ENCODE measurements at places on chromosomes 13 and 19.

DNA sequence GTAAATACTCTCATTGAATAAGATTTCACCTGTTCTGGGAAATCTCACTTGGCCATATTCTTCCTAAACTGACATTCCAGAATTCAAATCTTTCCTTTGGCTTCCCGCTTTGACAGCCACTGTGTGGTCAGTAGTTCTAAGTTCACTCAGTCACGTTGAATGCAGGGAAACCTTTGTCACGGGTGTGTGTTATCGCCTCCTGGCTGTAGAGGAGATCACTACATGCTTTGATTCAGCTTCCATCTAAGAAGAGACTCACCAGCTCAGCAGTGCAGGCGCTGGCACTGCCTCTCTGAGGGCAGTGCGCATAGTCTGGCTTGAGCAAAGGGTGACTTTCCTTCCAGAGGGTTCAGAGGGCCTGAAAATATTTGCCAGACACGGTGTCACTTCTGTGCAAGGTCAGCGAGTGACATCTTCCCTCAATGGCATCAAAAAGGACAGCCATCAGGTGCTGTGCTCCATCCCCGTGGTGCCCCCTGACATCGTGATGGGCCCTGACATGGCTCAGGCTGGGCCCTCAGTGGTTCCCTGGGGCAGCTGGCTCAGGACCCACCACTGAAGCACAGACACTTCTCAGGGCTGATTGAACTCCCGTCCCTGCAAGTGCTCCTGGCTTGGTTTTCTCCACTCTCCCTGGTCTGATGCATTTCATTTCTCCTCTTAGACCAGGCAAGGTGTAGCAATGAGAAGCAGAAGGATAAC lies 635.4 kb upstream of the ARGLU1 start:
- DNase-seq: no peak

- DNase-seq: no peak
Measured at GRCh38 chr13:21427741-21428140, 31.4 kb downstream of the ZDHHC20 start.

DNA sequence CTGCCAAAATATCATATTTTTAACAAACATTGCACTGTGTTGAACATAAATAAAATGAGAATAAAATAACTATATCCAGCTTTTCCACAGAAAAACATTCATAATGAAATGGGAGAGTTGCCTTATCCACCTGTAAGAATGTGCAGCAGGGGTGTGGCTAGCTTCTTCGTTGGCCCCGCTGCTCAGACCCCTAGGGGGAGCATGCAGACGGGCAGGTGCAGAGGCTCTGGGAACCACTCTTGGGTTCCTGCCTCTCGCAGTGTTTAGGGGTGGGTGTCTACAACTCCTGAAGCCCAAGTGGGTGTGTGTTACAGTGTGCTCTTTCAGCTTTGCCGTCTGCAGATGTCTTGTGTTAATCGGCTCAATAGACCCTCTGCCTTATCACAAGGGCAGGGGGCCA lies 121.7 kb downstream of the SLITRK5 start:
- DNase-seq: no peak

DNA sequence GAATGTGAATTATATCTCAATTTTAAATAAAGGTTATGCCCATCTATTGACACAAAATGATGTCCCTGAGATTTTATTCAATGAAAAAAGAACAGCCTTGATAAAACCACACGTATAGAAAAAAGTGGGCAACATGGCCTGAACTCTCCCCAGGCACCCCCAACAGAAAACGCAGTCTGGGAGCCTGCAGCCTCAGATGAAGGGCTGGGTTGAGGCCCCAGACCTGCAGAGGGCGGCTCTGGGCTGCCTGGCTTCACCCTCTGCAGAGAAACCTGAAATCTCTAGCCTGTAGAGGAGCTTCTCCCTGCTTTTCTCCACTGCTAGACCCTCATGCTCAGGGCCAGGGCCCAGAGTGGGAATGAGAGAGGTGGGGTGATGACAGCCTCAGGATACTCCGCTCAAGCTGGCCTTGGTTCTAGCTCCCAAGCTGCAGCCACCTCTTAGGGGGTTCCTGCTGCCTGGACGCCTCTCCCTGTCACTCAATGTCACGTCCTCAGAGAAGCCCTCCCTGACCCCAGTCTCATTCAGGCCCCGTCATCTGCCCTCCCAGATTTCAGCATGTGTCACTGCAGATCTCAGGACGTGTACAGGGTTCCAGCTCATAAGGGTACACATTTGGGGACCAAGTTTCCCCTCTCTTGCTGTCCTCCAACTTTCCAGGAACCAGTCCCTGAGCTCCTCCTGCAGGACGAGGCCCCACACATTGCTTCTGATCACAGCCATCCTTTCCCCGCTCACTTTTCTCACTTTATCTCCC lies 1.8 kb downstream of the MBD3 start:
- DNase-seq: no peak
